ENCODE measurements at places on chromosomes 3 and 15.

- no peak for DNase-seq
Measured at GRCh38 chr15:70200511-70201424, 103.1 kb upstream of the TLE3 start.

GRCh38 chr15:71937650-71938311 is 127.4 kb downstream of the NR2E3 start:
- no peak for DNase-seq

DNA sequence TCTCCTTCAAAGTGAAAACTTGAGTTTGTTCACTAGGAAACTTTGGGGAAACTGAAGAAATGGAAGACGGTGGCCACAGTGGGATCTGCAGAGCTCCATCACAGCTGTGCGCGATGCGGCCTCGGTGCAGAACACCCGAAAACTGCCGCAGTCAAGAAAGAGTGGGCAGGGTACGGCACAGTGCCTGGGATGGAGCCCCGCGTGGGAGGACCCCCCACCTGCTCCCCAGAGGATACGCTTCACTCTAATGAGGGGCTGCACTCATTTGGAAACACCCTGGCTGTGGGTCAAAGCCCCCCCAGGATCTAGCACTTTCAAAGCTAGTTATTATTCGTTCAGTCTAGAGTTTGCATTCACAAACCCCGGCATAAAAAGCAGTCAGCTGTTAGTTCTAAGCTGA is 9.5 kb downstream of the ADAMTS17 start:
- DNase-seq, result no peak

- no peak for DNase-seq
Measured at GRCh38 chr15:59473226-59473625, 35.2 kb downstream of the FAM81A start.

DNA sequence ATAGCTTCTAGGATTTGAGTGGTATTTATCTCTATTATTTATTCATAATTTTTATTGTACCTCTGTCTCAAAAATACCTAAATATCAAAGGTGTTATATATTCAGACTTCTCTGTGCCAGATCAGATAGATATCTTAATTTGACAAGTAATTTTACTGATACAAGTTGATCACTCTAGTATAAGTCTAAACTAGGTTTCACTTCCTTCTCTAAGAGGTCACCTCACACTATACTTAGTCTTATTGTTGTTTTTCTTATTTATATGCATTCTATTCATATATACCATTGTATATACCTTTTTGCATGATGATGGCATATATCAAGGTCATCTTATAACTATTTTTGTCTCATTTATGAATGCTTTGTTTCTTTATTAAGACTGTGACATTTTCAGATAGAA is 26.4 kb upstream of the HGD start:
- DNase-seq, result no peak

DNA sequence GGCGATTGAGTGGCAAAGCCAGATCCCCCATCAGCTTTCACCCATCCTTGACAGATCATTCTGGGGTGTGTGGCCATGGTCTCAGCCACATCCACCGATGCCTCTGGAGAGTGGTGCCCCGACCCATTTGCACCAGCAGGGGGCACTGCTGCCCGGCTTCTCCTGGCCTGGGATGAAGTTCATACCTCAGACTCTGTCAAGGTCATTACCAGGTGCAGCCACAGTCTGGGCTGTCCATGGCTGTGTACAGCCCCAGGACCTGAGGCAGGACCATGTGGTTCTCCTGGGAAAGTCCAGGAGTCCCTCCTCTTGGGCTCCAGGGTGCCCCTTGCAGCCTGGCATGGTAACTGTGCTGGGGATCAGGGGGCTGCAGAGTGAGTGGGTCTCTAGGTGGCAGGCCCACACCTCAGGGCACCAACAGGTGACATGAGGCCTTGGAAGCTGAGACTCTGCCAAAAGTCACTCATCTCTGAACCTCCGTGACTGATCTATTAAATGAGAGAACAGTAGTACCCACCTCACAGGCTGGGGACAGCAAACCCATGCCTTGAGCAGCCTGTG is 67.2 kb downstream of the CACNA2D2 start:
- DNase-seq, result peak; percentile 42

DNA sequence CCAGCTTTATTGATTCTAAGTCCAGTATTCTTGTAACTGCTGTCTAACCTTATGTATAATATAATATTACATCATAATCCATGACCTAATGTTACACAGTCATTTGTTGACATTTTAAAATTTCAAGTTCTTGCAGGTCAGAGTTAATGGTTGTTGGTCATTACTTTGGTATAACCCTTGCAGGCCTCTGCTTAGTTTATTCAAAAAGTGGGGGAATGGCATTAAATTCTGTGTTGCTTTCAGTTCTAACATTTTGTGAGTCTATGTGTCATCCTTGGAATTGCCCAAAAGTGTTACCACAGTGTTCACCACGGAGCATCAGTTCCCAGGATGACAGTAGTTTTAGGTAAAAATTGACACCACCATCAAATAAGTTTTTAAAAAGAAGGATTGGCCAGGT is 174.8 kb upstream of the BCL6 start:
- no peak for DNase-seq

GRCh38 chr3:14141602-14142341 is 16.9 kb downstream of the TMEM43 start:
- DNase-seq, result no peak

DNA sequence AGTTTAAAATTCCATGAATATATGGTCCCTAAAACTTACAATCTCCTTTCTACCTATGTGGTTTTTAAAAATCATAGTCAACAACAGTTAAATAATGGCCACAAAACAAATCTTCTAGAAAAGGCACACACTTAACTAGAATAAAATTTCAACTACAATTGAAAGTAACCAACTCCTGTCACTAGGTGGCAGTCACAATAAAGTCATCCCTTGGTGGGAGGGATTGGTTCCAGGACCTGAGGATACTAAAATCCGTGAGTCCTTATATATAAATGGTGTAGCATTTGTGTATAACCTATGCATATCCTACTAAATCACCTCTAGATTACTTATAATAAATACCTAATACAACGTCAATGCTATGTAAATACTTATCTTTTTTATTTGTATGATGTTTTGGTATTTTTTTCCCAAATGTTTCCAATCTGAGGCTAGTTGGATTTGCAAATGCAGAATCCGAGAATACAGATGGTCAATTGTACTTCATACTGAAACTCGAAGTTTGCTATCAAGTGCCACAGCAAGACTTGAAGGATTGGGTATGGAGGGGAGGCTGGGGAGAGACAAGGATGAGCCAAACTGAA is 172.6 kb downstream of the FMN1 start:
- DNase-seq, result no peak

DNA sequence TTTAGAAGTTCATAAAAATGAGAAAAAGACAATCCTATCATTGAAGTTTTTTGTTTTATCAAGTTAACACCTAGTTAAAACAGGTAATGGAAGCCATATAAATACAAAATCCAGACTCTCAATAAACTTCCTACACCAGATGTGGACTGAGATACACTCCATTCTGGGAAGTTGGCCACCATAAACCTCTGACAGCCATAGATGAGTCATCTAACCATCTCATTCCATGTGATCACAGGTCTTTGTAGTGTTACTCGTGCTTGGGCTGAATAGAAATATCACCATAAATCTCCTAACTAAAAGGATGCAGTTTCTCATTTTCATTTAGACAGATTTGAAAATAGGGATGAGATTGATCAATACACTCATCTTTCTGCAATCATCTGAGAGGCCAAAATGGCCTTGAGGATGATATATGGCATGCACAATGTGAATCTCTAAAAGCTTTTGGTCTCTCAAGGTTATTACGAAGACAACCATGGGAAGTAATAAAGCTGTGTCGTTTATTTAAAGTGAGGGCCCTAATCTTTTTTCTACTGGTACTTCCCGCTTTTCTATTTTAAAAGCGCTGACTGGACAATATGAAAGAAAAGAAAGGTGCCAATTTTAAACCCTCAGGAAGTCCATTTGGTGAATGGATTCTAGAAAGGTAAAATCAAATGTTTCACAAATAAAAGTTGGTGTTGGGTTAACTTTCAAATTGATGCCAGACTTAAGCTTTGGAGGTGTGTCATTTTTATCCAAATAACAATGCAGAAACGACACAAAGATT is 155.5 kb downstream of the POLR2M start:
- DNase-seq, result no peak

GRCh38 chr3:71854096-71854495 is 69.1 kb upstream of the PROK2 start:
- no peak for DNase-seq

- no peak for DNase-seq
Measured at GRCh38 chr3:79872483-79872882, 104.7 kb upstream of the ROBO1 start.

DNA sequence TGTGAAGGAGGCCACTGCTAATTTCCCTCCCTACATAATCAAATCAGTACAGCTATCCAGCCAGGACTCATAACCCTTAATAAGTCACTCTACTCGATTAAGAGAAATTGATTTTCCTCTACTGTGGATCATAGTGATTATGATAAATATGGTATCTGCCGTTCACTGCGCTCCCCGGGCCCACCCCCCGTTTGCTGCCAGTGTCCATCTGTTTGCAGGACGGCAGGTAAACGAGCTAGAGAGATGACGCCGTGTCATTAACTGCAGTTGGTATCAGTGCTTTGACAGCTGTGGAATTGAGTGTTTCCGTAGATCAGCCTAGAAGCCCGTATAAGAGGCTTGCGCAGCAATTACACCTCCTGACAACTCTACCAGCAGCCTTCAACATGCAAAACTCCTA is 94.9 kb downstream of the ROBO2 start:
- no peak for DNase-seq

DNA sequence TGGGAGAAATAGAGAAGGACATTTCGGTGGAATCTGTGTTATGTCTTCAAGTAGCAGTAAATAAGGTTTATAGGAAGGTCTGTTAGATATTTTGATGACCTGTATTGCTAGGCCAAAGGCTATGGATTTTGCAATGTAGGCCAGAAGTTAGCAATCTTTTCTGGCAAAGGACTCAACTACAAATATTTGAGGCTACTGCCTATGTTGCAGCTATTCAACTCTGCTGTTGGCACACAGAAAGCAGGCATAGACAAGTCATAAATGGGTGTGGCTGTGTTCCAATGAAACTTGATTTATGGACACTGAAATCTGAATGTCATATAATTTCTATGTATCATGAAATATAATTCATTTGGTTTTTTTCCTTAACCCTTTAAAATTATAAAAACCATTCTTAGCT is 438.7 kb upstream of the C2CD4B start:
- no peak for DNase-seq

DNA sequence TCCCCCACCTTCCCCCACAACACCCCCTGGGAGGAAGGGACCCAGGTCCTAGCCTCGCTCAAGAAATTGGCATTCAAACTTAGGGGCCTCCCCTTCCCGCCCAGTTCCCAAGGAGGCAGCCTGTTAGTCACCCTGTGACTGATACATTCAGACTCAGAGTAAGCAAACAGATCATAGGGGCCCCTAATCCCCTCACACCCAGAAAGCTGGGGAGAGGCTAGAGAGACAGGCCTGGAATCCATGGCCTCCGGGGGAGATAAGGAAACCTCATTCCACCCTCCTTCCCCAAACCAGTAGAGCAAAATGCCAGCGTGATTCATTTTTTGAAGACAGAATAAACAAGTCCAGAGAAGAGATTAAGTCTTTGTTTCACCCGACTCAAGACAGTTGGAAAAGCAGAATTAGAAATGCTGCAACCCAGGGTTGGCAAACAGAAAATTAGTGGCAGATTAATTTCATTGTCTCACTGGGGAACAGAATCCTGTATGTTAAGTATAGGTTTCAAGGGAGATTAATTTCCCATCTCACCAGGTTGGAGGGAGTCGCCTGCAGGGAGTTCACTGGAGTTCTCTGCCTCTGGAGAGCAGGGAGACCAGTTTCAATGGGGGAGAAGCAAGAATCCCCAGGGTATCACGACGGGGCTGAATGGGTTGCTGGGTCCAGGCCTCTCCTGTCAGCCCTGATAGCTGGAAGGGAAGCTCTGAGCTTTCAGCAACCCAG is 268.3 kb downstream of the UACA start:
- DNase-seq, result no peak

GRCh38 chr3:21073561-21073960 is 677.4 kb downstream of the ZNF385D start:
- DNase-seq, result no peak

- DNase-seq, result no peak
Measured at GRCh38 chr3:111112913-111113312, 41.3 kb downstream of the NECTIN3 start.

DNA sequence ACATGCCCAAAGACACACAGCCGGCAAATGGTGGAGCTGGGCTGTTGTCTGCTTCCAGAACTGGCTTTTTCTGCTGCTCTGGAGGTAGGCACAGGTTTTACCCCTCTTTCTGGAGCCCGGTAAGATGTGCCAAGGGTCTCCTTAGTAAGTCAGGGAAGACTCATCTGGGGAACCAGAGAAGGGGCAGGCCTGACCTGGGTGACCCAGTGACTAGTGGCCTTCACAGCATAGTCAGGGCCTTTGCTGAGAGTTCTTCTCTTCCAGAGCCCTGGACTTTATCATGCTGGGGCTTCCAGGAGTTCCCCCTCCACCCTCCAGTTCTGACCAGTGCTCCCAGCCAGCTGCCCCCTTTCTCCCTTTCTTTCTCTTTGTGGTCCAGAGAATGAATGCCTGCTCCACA is 3.2 kb downstream of the CD276 start:
- DNase-seq, result no peak

- DNase-seq, result no peak
Measured at GRCh38 chr3:153349108-153349499, 187.1 kb downstream of the RAP2B start.

- DNase-seq, result no peak
Measured at GRCh38 chr3:138060792-138061191, 50.8 kb downstream of the CLDN18 start.

DNA sequence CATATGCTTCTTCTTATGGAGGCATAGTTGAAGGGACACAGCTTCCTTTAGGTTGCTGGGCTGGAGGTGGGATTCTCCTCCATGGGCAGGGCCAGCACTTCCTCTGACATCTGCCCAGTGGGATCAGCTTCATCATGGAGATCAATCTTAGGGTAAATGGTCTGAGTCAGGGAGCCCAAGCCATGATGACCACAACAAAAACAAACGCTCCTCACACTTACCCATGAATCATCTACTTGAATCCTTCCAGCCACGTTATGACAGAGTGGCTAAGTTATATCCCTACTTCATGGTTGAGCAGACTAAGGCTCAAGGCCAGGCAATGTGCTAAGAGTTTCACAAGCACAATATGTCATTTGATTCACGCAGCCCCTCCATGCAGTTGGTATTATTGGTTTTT is 87.2 kb upstream of the NMNAT3 start:
- DNase-seq, result no peak

GRCh38 chr3:129421988-129422745 is 6.3 kb downstream of the EFCAB12 start:
- DNase-seq, result no peak

DNA sequence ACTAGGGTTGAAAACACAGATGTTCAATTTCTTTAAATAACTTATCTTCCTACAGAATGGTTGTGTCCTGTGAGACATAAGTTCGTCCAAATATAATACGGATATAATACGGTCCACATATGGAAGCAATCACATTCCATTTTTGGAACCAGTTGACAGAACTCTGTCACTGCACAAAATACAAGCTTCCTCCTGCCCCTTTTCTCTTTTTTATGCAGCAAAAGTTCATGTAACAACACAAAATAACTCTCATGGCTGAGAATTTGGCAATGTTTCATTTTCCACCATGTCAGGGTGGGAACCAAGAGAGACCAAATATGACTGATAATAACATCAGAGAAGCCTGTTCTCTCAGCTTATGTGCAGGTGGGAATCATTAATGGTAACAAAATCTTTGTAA is 158.1 kb upstream of the ZNF385D start:
- DNase-seq, result no peak

- no peak for DNase-seq
Measured at GRCh38 chr3:127441764-127442163, 148.8 kb downstream of the TPRA1 start.

GRCh38 chr15:63226966-63227401 is 37.6 kb downstream of the RAB8B start:
- DNase-seq, result no peak
